ENCODE measurements at places on chromosomes 5 and 9.

- no peak for DNase-seq
These were observed 135.6 kb downstream of the FOXD1 start for GRCh38 chr5:73312872-73313510.

- no peak for DNase-seq
These were observed 289.6 kb downstream of the SEC61B start for GRCh38 chr9:99511723-99512122.

DNA sequence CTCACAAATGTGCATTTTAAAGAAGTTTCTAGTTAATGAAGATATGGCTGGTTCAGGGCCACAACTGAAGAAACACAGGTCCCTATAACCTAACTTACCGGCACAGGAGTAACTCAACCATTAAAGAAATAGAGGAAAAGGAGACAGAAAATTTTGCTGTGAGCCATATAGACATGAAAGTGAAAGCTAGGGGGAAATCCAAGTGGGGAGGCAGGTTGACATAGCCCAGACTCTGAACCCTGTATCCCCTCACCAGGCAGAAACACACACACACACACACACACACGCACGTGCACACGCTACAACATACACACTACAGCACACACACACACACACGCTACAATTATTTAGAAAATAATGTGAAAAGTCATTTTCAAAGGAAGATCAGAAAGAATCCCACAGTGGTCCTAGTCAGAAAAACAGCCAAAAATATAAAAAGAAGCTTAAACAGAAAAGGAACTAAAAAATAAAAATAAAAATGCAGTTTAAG is 856.4 kb upstream of the CDH6 start:
- no peak for DNase-seq

DNA sequence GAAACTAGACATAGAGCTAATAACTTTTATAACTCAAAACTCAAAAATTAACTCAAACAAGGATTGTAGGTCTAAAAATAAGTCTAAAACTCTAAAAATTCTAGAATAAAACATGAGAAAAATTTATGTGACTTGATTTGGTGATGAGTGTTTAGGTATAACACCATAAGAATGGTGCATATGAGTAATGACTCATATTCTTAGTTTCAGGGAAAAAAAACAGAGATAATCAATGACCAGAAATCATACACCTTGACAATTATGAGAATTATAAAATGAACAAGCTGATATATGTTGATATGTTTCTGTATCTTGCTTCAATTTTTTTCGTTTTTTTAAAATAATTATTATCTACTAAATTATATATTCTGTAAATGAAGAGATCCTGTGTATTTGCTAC is 541.2 kb downstream of the PTPRD start:
- DNase-seq, result no peak

DNA sequence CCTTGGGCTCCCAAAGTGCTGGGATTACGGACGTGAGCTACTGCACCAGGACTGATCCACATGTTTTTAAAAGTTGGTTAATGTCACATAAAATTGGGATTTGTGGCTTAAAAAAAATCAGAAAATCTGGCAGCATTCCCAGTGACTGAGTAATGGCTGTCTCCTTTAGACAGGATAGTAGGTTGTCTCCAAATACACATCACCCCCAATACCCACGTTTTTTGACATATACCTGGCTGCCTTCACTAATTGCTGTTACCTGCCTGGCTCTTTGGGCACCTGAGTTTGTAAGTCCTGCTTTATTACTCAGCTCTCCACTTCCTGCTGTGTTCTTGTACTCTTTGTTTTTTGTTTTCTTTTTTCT is 84.8 kb downstream of the KDM4C start:
- DNase-seq, result no peak

DNA sequence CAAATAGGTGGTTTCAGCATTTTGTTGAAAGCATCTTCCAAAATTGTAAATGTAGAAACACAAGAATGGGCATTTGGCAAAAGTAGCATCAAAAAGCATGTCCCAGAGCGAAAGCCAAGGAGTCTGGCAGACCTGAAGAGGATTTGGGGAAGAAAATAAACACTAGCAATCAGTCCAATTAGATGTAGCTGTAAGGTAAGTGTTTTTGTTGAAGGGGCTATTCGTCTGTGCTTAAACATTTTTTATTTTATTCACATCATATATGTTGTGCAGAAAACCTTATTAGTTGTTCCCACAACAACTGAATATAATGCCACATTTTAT is 954.1 kb upstream of the COX7C start:
- DNase-seq, result no peak

- peak; percentile 66 for DNase-seq
These were observed 59.8 kb downstream of the NREP start for GRCh38 chr5:111697215-111697614.

GRCh38 chr9:127812936-127813675 is 10.4 kb downstream of the FPGS start:
- DNase-seq, result no peak

- DNase-seq, result no peak
These were observed 414.8 kb downstream of the PIK3R1 start for GRCh38 chr5:68630354-68630753.

GRCh38 chr5:51185850-51186329 is 197.4 kb upstream of the ISL1 start:
- DNase-seq, result no peak

DNA sequence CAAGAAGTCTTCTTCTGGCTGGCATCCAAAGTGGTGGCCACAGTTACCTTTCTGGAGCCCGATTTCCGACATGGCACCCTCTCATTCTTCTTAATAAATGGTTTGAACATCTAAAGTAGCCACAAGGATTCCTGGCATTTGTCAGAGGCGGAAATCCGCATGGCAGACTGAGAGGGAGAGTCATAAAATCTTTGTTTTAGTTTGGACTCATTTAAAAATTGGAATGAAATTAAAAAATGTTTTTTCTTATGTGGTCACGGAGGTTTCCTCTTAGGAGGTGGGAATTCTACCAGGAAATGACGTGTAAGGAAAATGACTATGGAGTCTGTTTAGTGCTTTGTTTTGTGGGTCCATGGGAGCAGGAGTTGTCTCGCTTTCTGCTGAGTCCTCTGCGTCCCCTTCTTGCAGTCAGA is 133.0 kb upstream of the PTCH1 start:
- no peak for DNase-seq

- no peak for DNase-seq
These were observed 138.3 kb downstream of the CDK5RAP2 start for GRCh38 chr9:120441426-120442307.

GRCh38 chr5:158970569-158971014 is 129.1 kb downstream of the EBF1 start:
- DNase-seq, result no peak

DNA sequence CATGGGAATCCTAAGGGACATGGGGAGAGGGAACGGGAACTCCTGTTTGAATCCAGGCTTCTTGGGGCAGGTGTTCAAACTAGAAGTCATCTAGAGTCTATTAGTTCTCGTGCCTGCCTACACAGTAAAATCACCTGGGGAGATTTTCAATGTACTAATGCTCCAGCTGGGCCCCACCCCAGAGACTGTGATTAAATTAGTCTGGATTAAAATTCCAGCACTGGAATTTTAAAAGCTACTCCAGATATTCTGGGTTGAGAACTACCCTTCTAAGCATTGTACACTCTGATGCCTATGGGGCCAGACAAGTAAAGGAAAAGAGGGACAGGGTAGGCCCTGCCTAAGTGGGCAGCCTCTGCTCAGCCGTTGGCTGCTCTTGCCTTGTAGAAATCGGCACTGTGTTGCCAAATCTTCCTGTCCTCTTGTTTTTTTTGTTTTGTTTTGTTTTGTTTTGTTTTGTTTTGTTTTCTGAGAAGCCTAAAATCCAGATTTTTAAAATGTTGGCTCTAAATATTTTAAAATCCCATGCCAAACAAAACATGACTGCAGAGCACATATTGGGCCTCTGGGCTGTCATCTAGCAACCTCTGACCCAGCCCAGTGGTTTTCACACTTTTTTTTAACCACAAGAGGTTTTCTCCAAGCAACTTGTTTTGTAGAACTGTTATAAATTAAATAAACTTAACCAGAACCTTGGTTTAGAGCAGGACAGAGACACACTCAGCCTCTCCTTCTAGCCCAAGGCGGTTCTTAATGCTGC is 29.0 kb downstream of the ADRB2 start:
- no peak for DNase-seq

Measured in NCI-H1105 treated with DMSO at 0.1 percent for 48 hours (cell line).